ENCODE measurements at places on chromosomes 1 and 21.

DNA sequence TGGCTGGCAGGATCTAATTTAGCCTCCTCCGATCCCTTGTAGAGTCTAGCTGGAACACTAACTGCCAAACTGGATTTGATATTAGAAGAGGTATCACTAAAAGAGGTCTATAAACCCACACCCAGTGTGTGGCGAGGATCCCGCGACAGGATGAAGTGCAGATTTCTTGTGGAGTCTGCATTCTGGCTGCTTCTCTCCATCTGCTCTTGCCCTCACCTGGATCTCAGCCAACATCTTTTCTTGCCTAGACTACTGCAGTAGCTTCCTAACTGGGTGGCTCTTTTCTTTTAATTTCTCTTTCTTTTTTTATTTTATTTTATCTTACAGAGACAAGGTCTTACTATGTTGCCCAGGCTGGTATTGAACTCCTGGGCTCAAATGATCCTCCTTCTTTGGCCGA lies 48.9 kb upstream of the CAPZB start:
- no peak for DNase-seq

DNA sequence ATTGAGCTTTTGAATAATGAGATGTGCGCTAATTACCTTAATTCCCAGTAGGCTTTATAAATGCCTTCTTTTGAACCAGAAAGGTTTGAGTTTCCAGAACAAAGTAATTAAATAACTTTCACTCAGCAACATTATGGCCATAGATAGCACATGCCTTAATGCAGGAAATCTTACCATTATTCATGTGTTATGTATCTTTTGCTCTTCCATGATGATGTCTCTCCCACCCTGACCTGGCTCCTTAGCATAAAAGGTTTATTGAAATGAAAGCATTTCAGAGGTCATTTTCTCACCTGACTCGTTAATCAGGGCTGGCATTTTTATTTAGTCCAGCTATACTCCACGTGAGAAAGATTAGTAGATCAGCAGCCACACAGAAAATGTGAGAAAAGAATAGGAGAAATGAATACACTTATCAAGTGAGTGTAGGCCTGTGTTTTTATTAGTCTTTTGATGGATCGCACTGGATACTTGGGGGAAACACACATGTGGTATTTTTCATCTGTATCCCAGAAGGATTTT lies 180.2 kb downstream of the ATP6V1G3 start:
- no peak for DNase-seq

- DNase-seq: no peak
These were observed 252.0 kb downstream of the PTBP2 start for GRCh38 chr1:96973605-96974004.

- DNase-seq: no peak
These were observed 3.1 kb downstream of the CLIC6 start for GRCh38 chr21:34671891-34672290.

GRCh38 chr1:55478742-55479141 lies 263.6 kb upstream of the USP24 start:
- no peak for DNase-seq

All from effector memory CD8-positive, alpha-beta T cell (primary cell).